ENCODE measurements at places on chromosomes 11 and 22.

- DNase-seq: no peak
These were observed 449.6 kb downstream of the MIAT start for GRCh38 chr22:27106985-27107384.

DNA sequence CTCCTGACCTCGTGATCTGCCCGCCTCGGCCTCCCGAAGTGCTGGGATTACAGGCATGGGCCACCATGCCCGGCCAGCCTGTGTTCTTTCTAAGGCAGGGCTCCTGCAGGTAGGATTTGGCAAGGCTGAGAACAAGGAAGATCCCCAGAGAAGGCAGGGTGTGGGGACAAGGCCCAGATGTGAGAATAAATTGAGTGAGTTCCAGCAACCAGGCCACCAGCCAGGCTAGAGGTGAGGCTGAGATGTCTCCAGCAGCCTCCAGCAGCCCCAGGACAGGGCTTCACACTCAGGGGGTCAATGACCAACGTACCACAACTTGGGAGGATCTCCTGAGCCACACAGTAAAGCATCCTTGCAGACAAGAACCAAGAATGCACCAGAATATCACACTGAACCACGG lies 75.1 kb downstream of the BUD13 start:
- no peak for DNase-seq

DNA sequence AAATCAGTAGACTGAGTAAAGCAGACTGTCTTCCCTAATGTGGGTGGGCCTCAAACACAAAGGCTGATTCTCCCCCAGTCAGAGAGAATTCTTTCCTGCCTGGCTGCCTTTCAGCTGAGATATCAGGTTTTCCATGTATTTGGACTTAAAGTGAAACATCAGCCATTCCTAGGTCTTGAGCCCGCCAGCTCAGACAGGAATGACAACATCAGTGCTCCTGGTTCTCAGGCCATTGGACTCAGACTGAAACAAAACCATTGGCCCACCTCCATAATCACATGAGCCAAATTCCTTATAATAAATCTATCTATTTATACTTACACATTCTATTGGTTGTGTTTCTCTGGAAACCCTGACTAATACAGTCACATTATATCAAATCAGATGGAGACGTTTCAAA lies 56.7 kb upstream of the CLPB start:
- peak; percentile 37 for DNase-seq

DNA sequence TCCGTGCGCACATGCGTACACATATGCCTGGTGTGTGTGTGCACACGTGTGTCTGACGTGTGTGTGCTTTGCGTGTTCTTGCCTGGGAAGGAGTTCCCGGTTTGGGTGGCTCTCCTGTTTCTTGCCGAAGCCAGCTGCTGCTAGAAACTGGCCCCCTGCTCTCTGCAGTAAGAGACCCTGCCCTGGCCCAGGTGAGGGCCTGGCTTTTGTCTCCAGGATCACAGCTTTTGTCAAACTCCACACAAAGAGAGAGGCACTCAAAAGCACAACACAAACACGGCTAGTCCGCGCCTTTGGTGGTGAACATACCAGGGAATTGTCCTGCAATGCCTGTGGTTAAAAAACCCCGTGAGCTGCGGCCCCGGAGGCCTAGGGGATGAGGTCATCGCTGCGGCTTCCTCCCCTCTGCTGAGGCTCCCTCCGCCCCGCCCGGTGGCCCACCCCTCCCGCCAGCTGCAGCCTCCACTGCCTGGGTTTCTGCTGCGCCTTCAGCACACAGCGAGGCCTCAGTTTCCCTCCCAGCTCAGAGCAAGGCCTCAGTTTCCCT lies 88.9 kb downstream of the KCNQ1 start:
- peak; percentile 91 for DNase-seq

- no peak for DNase-seq
These were observed 59.4 kb downstream of the FBLN1 start for GRCh38 chr22:45562102-45562501.

DNA sequence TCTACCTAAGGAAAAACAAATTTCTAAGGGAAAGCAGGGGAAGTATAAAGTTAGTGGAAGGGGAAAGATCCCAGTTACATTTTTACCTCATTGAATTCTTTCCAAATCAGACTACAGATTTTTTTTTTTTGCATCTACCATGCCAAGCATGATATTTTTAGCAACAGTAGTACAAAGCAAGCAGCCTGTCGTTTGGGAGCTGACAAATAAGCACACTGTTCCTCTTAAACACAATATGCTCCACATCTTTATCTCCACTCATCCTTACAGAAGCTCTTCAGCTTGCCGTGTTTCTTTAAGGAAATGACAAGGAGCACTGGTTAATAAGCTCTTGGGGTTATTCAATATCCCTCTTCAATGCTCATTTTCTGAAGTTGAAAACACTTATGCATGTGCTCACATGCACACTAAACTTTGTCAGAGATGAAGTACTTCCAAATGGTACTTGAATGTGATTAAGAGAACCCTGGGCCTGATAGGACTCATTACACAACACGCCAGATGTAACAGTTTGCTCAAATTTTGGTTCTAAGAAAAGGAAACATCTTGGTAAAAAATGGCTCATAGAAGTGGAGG lies 53.8 kb downstream of the PAX6 start:
- DNase-seq: no peak

DNA sequence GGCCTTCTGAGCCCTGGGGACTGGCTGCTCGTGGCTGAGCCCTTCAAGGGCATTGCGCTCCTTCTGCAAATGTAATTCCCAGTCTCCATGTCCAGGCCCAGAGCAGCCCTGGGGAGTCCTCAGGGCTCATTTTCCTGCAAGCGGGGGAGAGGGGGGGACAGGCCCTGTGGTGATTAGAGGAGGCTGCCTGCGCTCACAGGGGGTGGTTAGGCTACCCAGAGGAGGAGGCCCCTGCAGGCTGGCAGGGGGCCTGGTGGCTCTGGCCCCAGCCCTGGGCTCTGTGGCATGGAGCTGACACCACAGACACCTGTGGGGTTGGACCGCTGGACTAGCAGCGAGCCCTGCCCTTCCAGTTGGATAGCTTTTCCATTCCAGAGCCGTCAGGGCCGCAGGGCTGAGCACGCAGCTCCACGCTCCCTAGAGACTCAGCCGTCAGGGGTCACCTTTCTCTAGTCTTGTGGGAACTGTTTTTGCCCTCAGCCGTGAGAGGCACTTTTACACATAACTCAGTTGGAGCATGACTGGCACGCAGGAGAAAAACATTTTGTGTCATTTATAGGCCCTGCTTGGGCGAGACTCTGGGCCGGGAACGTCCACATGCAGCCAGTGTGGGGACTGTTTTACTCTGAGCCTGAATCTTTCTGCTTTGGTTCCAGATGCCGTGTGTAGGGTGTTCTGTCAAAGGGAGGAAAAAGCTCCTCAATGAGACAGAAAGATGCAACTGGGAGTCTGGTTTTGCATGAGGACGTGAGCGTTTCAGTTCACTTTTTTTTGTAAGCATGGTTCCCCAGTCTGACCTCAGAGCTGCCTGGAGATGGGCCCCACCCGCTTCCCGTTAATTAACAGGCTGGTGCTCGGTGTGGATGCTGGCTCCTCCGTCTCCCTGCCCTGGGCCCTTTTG lies 58.1 kb downstream of the LRP5 start:
- DNase-seq: peak; percentile 55

DNA sequence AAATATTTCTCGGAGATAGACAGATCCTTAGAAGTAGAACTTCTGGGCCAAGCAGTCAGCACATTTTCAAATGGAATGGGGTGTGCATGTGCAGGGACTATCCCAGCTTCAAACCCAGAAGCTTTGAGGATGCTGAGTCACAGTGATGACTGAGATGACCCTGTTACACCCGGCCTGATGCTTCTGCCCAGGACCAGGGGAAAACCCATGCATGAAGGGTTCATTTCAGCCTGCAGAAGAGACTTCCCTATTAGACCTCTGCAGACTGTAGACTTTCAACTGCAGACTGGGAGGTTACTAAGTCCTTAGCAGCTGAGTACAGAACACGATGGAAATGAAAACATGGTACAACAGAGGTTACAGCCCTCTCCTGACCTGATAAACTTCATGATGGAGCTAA lies 3.6 kb upstream of the OR2AT4 start:
- DNase-seq: peak; percentile 46

GRCh38 chr11:69670158-69670845 lies 4.9 kb downstream of the LTO1 start:
- DNase-seq: peak; percentile 86

GRCh38 chr11:14593671-14594070 lies 49.9 kb upstream of the PDE3B start:
- DNase-seq: no peak

DNA sequence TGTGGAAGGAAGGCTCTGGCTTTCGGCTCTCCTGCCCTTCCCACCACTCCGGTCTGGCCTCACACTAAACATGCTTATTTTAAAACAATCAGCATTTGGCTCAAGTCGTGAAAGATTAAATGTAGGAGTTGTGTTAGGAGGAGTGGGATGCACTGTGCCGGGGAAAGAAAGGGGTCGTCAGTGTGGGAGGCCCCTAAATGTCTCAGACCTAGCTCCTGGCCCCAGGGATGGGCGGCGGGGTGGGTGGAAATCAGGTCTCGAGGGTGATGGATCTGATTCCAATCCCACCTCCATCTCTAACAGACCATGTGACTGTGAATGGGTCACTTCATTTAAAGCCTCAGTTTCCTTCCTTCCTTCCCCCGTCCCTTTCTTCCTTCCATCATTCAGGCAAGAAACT lies 6.9 kb upstream of the SHISAL1 start:
- DNase-seq: no peak

- no peak for DNase-seq
These were observed 10.3 kb downstream of the CYTH4 start for GRCh38 chr22:37292641-37293040.

- DNase-seq: no peak
These were observed 42.6 kb upstream of the EED start for GRCh38 chr11:86202013-86202336.

GRCh38 chr22:17980638-17981051 lies 43.7 kb downstream of the MICAL3 start:
- DNase-seq: peak; percentile 83
